MV-4-11 (cell line): ENCODE measurements at places on chromosomes 13 and 19.

GRCh38 chr19:58033741-58034476, at the start of gene ZSCAN1:
Gene ZSCAN1 (plus strand): TSS chr19:58034025. CDS start chr19:58037837, 3,812 bp downstream.
- no peak for DNase-seq

DNA sequence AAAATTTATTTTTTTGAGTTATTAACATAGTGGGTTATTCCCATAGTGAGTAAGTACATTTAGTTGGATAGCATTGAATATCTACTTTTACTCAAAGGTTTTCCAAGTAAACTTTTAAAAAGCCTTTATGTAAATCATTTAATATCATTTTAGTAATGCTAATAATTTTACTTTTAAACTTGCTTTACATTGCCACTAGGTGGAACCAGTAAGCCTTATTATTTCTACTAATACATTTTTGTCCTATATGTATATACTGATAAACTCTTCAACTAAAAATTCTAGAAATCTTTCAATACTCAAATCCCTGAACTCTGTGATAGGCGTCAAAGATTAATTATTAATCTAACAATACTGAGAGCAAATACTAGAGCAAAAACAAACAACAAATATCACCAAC, 1709.2 kb upstream of the PCDH20 start:
- no peak for DNase-seq

GRCh38 chr13:44399074-44399473, 25.4 kb downstream of the SERP2 start:
- DNase-seq = no peak

- DNase-seq = no peak
These were observed 316.8 kb downstream of the DLEU7 start for GRCh38 chr13:50526661-50527071.

GRCh38 chr13:51966186-51966585, 45.1 kb downstream of the ATP7B start:
- DNase-seq = no peak

- DNase-seq = peak; percentile 19
These were observed 7.7 kb upstream of the CIRBP start for GRCh38 chr19:1261538-1261797.

- DNase-seq = peak; percentile 70
These were observed 1.1 kb upstream of the NR2F6 start for GRCh38 chr19:17246681-17247425.

- no peak for DNase-seq
These were observed 4.2 kb upstream of the CERS4 start for GRCh38 chr19:8204961-8205360.

- no peak for DNase-seq
These were observed 374.3 kb downstream of the EFNB2 start for GRCh38 chr13:106161146-106161545.

DNA sequence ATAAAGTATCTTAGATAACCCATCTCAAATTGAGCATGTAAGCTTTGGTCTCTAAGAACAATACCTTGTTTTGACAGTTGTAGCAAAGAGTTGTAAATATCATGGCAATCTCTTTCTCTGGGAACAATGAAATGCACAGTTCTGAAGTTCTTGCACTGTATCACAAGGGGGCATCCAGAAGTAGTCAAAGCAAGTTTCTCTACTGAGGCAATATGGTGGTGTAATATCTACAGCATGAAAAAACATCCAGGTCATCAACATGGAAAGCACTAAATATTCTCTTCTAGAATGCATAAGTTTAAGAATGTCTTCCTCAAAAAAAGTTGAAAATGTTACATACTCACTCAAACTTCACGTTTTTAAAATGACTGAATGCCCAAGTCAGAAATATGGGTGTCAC, 19.6 kb downstream of the MTMR6 start:
- peak; percentile 21 for DNase-seq

DNA sequence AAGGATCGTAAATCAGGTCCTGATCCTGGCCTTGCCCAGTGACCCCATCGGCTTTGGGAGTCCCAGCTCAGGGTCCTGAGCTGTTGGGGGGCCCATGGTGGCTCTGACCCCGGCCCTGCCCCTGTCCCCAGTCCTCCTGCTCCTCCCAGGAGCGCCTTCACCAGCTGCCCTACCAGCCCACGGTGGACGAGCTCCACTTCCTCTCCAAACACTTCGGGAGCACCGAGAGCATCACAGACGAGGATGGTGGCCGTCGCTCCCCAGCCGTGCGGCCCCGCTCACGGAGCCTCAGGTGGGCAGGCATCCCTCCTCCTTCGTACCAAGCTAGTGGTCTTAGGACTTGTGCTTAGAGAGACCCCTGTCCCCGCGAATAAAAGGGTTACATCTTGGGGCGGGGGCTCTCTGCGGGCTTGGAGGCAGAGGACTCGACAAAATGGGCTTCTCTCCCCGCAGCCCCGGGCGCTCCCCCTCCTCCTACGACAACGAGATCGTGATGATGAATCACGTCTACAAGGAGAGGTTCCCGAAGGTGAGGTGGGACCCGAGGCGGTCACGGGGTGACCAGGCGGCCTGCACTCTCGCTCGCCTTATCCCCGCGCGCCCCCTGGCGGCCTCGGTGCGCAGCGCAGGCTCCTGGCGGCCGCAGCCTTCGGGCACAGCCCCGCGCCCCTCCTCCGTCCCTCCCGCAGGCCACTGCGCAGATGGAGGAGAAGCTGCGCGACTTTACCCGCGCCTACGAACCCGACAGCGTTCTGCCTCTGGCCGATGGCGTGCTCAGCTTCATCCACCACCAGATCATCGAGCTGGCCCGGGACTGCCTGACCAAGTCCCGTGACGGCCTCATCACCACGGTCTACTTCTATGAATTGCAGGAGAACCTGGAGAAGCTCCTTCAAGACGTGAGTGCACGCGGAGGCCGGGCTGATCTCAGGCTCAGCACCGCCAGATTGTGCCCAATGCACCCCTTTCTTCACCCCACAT, 9.1 kb downstream of the MAST1 start:
- peak; percentile 65 for DNase-seq
